B cell (primary cell): ENCODE measurements at places on chromosomes 1 and 21.
A peak's percentile ranks its signal among the peaks of the same experiment; 100 is the strongest.

DNA sequence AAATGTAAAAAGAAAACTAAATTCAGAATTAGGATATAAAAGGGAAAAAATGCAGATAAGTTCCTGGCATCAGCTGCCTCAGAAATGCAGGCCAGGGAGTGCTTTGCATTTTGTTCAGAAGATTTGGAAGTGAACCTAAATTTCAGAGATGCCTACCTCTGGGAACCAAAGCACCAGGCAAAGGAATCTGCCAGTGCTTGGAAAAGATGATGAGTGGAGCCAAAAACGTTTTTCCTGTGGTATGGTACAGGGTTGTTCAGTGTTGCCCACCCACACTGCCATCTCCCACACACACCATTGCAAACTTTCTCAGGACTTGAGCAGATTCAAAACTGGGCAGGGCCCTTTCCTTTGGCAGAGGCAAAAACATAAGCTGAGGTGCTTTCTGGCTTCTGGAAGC is 349.5 kb downstream of the TGFB2 start:
- DNase-seq: no peak

GRCh38 chr1:228120351-228120750 is 11.3 kb upstream of the MRPL55 start:
- no peak for DNase-seq

- no peak for DNase-seq
Measured at GRCh38 chr1:232568906-232569553, 60.9 kb downstream of the SIPA1L2 start.

GRCh38 chr1:149942207-149942606 is 5.5 kb upstream of the MTMR11 start:
- DNase-seq: no peak

- no peak for DNase-seq
Measured at GRCh38 chr1:81998165-81998564, 197.4 kb downstream of the ADGRL2 start.

DNA sequence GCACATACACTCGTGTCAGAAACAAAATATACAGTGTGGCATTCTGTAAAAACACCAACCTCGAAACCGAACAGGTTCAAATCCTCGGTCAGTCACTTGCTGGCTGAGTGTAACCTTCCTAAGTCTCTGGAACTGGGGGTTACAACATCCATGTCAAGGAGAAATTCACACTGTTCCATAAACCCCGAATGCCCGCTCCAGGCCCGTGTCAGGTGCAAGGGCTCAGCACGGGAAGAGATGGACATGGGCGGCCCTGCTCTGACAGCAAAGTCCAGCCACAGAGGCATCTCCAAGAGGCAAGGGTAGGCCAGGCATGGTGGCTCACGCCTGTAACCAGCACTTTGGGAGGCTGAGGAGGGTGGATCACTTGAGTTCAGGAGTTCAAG is 79.5 kb downstream of the SLC66A1 start:
- DNase-seq: no peak

- no peak for DNase-seq
Measured at GRCh38 chr1:54156201-54156600, 3.4 kb upstream of the CDCP2 start.

DNA sequence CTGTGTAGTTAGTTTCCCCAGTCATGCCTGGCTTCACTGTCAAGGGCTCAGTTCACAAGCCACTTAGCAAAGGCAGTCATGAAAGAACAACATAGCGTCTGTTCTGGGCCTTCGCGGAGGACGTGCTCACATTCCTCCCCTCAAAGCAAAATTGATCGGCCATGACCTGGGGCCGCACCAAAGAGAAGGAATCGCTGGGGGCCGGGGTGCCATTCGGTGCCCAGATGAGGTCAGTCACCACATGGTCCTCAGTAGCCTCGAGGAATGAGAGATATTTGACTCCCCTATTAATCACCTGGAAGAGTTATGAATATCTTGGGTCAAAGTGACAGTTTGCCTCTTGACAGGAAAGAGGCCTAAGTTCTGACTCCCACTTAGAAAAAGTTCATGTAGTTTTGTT is 251.1 kb upstream of the JUN start:
- DNase-seq: no peak

DNA sequence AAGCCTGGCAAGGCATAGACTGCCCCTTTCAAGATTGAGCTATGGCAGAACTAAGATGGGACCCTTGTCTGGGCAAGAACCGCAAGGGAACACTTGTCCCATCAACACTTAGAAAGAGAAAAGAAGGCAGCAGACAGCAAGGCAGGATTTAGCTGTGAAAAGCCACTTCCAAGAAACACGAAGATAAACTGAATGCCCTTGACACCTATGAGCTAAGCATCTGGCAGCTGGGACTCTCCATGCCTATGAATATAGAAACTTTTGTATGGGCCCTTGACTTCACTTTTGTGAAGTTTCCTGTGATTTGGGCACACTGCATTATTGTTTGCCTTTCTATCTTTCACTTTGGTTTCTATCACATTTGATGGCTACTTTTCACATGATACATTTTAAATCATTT is 24.9 kb upstream of the CACNA1E start:
- no peak for DNase-seq

GRCh38 chr1:164608651-164609057 is 49.7 kb downstream of the PBX1 start:
- no peak for DNase-seq

- peak; percentile 70 for DNase-seq
Measured at GRCh38 chr21:34029743-34030528, 43.4 kb upstream of the MRPS6 start.

DNA sequence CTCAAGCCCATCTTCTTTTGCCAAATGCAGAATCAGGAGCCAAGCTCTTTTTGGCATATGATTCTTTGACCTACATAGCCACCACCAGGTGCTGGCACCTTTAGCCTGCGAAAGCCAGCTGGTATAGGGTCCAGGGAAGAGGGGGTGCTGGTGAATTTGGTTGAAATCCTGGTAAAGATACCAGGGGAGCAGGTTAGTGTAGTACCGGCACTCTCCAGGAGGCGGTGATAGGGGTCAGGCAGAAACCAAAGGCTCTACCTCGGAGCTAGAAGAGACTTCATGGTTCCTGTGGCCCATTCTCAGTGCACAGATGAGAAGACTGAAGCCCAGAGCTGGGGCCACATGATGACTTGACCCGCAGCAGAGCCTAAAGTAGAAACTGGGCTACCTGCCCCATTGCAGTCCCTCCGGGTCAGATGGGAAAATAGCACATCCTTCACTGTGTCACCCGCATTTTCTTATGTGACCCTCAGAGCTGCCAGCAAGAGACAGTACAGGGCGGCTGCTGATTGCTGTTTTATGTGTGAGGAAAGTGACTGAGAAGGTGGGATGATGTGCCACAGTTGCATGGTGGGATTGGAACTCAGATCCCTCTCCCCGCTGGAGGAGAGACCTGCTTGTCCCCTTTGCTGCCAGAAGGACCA is 36.0 kb upstream of the IL19 start:
- peak; percentile 80 for DNase-seq

DNA sequence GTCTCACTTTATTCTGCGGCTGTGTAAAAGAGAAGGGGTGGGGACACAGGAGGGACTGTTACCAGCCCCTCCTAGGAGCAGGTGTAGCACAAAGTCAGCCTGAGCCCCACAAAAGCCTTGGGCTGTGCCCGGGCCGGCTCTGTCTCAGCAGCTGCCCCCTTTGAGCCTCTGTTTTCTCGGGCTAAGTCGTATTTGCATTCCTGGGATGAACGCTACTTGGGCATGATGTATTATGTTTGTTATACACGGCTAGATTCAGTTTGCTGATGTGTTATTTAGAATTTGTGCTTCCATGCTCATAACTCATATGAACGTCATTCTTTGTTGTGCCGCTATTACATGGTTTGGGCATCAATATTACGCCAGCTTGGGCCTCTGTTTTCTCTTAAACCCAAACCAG is 47.8 kb downstream of the KCNN3 start:
- DNase-seq: no peak

GRCh38 chr1:115767403-115767802 is 1.1 kb downstream of the CASQ2 start:
- no peak for DNase-seq

- DNase-seq: no peak
Measured at GRCh38 chr1:31800674-31800967, 15.2 kb downstream of the SPOCD1 start.

DNA sequence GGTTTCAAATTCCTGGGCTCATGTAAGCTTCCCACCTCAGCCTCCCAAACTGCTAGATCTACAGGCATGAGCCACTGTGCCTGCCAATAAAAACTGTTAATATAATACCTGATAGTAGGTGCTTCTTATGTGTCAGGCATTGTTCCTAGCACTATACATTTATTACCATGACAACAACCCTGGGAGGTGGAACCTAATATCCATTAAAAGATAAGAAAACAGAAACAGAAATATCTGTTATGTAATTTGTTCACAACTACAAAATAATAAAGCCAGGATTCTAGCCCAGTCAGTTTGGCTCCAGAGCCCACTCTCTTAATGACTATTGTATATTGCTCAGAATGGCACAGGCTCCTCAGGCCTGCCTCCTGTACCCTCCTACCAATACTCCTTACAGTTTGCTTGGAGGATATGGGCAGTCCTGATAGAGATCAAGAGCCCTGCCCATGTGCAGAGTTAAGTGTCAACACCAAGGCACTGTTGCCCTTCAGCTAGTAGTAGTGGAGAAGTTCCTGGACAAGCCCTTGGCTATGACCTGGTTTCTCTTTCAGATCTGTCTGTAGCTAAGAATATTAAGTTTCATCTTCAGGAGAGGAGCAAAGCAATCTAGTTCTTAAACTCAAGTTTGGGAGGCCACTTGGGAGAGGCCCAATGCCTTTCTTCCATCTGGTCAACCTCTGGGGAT is 22.4 kb downstream of the RPL5 start:
- no peak for DNase-seq

GRCh38 chr1:231887866-231888265 is 261.3 kb downstream of the DISC1 start:
- no peak for DNase-seq

DNA sequence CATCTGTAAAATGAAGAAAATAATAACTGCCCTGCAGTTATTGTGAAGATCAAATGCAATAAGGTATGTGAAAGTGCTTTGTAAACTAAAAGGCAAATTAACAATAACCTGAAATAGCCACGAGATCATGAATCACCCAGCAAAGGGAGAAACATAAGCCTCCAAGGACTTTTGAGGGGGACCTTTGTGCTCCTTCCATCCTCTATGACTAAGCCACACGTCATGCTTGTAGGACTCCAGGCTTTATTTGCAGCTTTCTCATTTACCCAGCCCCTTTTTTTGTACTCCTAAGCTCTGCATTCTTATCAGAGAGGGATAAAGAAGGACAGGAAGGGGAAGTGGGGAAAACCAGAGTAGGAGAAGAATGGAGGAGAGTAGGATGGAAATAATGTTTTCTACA is 115.1 kb downstream of the PROX1 start:
- no peak for DNase-seq

DNA sequence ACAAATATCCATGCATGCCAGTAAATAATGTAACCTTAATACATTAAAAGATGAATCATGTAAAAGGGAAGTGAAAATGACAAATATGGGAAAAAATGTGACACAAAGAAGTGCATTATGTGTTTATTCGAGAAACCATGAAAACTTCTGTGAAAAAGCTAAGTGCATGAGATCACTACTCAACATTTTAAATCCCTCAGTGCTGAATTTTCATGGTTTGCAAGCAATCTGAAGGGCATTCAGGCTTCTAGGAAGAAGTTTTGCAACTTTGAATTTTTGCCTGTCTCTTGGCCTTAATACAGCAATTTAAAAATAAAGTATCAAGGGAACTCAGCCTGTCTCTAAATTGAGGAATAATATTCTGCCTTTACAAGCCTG is 78.2 kb downstream of the MAP3K7CL start:
- DNase-seq: peak; percentile 40

GRCh38 chr1:93723110-93723509 is 41.5 kb upstream of the BCAR3 start:
- no peak for DNase-seq

DNA sequence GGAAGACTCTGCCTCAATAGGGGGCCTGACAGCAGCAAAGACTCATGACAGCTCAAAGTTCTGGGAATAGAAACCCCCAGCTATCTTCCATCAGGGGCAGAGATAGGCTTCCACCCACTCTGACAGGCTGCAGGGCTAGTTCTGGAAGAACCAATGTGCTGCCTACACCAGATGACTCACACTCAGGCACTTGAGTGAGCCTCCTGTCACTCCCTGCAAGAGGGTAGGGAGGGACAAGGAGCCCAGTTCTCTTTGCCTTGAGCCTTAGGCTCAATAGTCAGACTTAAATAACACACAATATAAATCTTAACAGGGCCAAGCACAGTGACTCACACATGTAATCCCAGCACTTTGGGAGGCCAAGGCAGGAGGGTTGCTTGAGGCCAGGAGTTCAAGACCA is 386.4 kb downstream of the HHAT start:
- DNase-seq: no peak

DNA sequence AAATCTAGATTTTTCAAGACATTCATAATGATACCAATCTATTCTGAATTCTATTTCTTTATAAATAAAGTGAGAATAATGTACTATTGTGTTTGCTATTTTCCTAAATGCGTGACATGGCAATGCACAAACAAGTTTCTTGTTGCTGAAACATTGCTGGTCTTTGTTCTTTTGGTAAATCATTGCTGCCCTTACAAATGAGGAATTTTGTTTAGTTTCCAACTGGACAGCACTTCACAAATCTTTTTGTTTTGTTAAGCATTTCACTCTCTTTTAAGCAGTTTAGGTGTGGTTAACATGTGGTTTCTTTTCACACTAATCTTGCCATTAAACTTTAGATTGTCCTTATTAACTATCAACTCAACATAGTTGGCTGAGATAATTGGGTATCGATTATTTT is 94.6 kb downstream of the LRRC7 start:
- DNase-seq: no peak

- no peak for DNase-seq
Measured at GRCh38 chr1:85224734-85225623, 24.2 kb upstream of the SYDE2 start.

DNA sequence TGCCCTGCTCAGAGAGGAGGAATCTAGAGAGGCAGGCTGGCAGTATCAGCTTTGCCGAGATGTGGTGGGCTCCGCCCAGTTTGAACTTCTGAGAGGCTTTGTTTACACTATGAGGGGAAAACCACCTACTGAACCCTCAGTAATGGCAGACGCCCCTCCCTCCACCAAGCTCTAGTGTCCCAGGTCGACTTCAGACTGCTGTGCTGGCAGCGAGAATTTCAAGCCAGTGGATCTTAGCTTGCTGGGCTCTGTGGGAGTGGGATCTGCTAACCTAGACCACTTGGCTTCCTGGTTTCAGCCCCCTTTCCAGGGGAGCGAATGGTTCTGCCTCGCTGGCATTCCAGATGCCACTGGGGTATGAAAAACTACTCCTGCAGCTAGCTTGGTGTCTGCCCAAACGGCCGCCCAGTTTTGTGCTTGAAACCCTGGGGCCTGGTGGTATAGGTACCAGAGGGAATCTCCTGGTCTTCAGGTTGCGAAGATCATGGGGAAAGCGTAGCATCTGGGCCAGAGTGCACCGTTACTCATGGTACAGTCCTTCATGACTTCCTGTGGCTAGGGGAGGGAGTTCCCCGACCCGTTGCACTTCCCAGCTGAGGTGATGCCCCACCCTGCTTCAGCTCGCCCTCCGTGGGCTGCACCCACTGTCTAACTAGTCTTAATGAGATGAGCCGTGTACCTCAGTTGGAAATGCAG is 43.6 kb downstream of the C21orf91 start:
- peak; percentile 59 for DNase-seq
